Left cardiac atrium (tissue), 4 donors: ENCODE measurements at places on chromosomes 4 and X. TPM values are rescaled to one million over a fixed set of nuclear protein-coding genes. Genes with fewer than 3 reads are reported as not detected.

GRCh38 chr4:122783301-122784215 is 43.1 kb upstream of the FGF2 start:
- DNase-seq: peak; percentile 77

- DNase-seq: peak; percentile 10
Measured at GRCh38 chr4:3822230-3822947, 56.2 kb downstream of the ADRA2C start.

- no peak for DNase-seq
Measured at GRCh38 chrX:42117318-42117717, 194.0 kb upstream of the CASK start.

- no peak for DNase-seq
Measured at GRCh38 chr4:165248102-165248501, 40.7 kb downstream of the KLHL2 start.

- DNase-seq: no peak
Measured at GRCh38 chr4:76984127-76984526, 34.6 kb downstream of the SEPTIN11 start.

GRCh38 chrX:24189490-24189889 is 40.0 kb downstream of the ZFX start:
- no peak for DNase-seq

DNA sequence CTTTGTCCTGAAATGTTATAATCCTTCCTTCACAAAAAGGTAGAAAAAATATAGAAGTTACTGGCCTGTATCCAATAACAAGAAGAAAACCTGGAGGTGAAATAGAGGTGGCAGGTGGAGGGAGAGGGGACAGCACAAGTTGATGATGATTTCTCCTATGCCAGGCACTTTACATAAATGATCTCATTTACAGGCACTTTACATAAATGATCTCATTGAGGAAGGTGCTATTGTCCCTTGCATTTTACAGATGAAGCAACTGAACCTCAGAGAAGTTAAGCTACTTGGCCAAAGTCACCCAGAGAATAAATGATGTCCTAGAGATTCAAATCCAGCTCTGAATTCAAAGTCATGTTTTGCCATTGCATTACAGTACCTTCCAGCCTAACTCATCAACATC is 7.1 kb upstream of the OPHN1 start:
- no peak for DNase-seq

- no peak for DNase-seq
Measured at GRCh38 chr4:63049278-63049677, 1360.0 kb downstream of the TECRL start.

DNA sequence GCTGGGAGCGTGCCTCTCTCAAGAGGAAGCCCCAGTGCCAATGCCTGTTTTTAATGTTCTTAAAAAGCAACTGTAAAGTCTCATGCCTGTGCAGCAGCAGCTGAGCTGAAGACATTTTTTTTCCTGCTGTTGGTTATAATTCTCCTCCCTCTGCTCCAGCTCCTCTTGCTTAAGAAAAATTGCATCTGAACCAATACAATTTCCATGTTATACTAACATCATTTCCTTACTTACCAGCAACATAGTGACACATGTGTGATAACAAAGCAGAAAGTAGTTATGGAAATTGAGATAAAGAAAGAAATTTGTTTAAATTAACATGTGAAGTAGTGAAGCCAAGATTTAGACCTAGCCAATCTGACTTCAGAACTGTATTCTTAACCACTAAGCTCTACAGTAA is 101.4 kb downstream of the TBC1D19 start:
- DNase-seq: no peak

DNA sequence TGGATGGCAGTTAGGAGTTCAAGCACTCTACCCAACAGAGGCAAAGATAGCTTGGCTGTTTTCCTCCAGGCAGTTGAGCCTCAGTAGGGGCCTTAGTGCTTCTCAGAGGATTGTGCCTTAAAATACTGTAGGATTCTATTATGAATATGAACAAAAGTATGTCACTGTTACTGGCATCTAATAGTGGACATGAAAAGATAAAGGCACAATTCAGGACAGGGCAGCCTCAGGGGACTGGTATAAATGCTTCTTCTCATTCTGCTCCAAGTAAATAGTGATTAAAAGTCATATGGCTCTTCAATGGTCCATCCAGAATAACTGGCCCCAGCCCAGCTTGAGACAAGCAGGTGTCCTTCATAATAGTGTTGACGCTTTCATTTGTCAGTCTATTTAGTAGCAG is 17.7 kb downstream of the COL4A6 start:
- DNase-seq: no peak

DNA sequence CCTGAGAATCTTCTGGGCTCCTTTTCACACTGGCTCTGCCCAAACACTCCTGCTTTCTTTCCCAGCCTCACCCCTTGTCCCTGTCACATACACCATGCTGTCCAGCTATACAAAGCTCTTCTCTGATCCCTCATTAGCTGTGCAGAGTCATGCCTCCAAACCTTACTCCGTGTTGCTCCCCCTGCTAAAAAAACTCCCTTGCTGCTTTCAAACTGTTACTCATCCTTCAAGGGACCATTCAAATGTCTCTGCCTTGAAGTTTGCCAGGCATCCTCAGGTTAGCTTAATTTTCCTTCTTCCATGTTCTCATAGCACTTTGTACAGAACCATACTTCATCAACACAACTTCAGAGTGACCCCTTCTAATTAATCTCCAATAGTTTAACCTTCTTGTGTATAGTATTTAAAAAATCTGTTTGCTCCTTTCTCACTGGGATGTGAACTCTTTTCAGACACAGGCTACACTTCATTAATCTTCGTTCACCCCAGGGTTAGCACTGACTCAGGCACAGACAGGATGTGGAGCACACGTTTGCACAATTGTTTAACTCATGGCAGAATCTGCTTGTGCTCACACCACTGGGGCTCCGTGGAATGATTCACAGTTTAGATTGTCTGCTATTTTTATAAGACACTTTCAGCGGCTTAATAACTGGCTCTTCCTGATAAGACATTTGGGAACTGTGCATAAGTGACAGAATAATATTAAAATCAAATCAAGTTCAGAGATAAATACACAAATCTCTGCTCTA is 21.4 kb upstream of the SEL1L3 start:
- no peak for DNase-seq

The DAPP1 gene
- 0.89 TPM for total RNA-seq

The UGT8 gene
- 0.08 TPM for total RNA-seq

The HTRA3 gene
- 48.5 TPM for total RNA-seq

The MAGEB17 gene
- not detected for total RNA-seq
